ENCODE measurements at places on chromosomes 1 and 21.

DNA sequence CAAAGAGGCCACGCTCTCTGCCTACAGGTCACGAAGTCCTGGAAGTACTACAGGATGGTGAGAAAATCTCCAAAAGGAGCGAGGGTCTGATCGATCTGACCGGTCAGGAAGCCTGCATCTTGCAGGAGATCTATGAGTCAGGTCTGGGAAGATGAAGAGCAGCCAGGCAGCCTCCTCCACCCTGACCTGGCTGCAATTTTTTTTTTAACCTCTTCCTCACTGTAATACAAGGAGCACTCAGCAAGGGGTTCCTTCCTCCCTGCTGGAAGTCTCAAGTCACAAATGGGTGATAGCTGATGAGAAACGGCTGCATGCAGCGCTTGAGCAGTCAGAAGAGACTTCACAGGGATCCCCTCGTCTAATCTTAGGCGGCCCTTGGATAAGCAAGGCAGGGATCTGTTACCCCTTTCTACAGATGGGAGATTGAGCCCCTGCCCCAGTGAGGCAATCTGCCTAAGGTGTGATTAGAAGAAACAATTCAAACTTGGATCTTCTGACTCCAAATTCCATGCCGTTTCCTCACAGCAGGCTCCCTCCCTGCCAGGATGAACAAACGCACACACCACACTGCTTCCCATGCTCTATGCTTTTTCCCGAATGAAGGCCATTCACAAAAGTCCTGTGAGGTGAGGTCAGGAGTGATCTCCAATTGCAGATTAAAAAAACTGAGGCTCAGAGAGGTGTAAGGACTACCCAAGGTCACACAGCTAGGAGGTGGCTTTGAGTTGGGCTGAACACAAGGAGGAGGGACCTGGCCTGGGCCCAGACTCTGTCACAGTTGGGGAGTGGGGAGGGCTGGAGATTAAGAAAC, 48.3 kb downstream of the ECE1 start:
- peaks cover 53% of the 10 kb centered on the region for H3K36me3 ChIP-seq
- DNase-seq, result no peak
- H3K4me1 ChIP-seq, result no peaks in the 10 kb centered on the region
- no peaks in the 10 kb centered on the region for H3K27me3 ChIP-seq
- H3K4me3 ChIP-seq, result no peak overlapping the region

DNA sequence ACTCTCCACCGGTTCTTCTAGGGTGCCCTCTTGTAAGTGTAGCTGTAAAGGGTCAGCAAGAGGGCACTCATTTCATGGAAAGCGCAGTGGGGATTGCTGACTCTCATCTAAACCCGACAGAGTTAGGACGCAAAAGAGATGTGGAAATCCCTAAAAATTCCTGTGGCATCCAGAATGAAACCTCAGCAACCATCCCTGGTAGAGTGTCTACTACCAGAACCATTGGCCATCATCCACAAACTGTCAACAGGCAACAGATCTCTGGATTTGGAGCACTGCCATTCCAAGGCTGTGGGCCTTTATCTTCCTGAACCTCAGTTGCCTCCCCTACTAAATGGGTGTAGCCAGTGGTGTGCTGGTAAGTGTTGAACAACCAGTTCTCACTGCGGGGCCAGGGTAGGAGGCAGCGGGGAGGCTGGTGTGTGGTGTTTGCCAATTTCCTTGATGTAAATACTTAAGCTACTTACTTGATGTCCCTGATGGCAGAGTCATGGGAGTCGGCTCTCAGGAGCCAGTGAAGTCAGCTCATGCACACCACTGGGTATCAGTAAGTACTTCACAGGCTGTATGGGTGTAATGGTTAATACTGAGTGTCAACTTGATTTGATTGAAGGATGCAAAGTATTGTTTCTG, 195.8 kb downstream of the KAZN start:
- H3K4me1 ChIP-seq, result peaks cover 7% of the 10 kb centered on the region
- H3K36me3 ChIP-seq, result no peaks in the 10 kb centered on the region
- no peak overlapping the region for H3K4me3 ChIP-seq

DNA sequence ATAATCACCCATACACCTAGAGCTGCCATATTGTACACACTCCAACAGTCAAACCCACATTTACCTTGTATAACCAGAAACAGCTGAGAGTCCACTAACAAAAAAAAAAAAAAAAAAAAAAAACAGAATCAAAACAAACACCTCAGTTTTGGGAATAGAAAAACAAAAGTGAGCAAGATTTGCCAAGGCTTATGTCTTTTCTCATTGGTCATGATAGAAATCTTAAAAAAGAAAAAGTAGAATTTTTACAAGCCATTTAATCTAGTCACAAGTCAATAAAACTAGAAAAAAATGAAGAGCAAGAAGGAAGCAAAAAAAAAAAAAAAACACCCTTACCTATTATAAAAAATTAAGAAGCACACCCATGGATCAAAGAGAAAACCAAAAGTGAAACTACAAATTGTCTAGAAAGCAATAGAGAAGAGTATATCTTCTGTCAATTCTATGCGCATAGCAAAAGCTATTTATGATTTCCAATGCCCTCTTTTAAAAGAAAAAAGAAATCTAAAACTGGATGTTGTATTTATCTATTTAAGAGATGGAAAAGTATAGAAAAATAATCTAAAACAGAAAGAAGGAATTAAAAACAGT, 113.2 kb upstream of the GALNT2 start:
- no peak for DNase-seq
- peaks cover 7% of the 10 kb centered on the region for H3K4me1 ChIP-seq
- peaks cover 18% of the 10 kb centered on the region for H3K27me3 ChIP-seq

DNA sequence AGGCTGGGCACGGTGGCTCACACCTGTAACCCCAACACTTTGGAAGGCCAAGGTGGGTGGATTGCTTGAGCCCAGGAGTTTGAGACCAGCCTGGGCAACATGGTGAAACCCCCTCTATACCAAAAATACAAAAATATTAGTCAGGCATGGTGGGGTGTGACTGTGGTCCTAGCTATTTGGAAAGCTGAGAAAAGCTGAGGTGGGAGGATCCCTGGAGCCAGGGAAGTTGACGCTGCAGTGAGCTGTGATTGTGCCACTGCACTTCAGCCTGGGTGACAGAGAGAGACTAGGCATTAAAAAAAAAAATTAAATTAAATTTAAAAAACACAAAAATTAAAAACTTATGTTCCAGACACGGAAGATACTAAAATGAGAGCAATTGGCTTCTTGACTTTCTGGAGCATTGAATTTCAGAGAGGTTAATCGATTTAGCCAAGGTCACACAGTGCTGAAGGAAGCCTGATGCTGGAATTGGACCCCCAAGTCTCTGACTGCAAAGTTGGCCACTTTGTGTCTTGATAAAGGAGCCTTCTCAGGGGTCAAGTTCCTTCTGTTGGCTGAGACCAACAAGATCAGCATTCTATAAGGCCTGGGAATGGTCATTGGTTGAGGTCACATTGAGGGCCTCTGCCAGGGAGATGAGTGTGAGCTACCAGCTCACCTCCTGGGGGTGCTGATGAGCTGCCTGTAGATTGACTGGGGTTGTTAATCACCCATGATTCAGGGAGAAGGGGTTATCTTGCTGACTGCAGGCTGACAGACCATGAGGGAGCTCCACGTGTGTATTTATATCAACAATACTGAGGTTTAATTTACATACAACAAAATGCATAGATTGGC, 54.3 kb downstream of the RPS6KA1 start:
- no peak overlapping the region for H3K27ac ChIP-seq
- H3K27me3 ChIP-seq, result no peaks in the 10 kb centered on the region
- H3K4me1 ChIP-seq, result peaks cover 24% of the 10 kb centered on the region
- H3K36me3 ChIP-seq, result no peaks in the 10 kb centered on the region
- no peak overlapping the region for H3K4me3 ChIP-seq

- no peak overlapping the region for H3K27ac ChIP-seq
- H3K27me3 ChIP-seq, result no peaks in the 10 kb centered on the region
- H3K4me1 ChIP-seq, result no peaks in the 10 kb centered on the region
- H3K36me3 ChIP-seq, result no peaks in the 10 kb centered on the region
- no peak overlapping the region for H3K4me3 ChIP-seq
- DNase-seq, result no peak
These were observed 68.6 kb downstream of the ZC3H11B start for GRCh38 chr1:219544163-219544846.

DNA sequence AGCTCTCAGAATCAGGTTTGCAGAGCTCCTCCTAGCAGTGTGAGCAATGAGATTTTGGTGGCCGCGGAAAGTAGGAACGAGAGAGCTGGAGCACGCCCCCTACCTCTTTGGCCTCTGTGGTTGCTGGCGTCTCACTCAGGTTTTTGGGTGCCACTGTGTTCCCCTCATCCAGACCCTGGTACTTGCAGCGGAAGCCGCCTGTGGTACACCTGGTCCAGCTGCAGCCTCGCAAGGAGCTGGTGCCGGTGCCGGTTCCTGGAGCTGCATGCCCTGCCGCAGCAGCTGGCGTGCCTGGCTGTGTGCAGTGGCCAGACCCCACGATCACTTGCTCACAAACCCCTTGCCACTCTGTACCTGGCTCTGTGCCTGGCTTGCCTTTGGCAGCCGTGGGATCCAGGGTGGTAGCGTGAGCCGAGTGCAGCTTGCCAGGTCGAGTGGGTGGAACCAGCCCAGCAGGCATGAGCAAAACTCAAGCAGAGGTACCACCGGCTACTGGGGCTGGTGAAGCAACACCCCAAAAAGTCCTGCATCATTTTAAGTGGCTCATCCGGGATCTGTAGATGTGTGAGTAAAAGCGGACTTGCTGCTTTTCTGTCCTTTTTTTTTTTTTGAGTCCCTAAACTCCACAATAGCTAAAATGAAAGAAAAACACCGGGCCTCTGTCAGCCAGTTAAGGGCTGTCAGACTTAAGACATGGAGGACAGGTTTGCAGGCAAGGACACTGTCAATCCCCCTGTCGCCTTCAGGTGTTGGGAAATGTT, 844.9 kb downstream of the KCNT2 start:
- no peaks in the 10 kb centered on the region for H3K27me3 ChIP-seq
- H3K36me3 ChIP-seq, result no peaks in the 10 kb centered on the region
- no peaks in the 10 kb centered on the region for H3K4me1 ChIP-seq
- no peak overlapping the region for H3K4me3 ChIP-seq
- no peak overlapping the region for H3K27ac ChIP-seq

DNA sequence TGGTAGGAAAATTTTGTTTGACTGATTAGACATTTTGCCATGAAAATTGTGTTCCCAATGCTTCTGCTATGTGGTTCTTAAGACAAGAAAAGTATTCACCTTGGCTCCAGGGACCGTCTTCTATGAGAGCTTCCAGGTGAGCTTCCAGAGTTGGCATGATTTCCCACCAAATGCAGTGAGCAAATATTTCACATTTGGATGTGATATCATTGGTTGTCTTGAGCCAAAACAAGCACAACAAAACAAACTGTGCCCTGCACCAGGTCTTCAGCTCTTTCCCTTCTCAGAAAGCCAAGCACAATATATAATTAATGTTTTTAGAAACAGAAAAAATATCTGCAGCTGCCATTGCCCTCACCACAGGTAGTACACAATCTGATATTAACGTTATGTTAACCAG, 1009.0 kb downstream of the PLA2G4A start:
- no peaks in the 10 kb centered on the region for H3K4me1 ChIP-seq
- H3K36me3 ChIP-seq, result no peaks in the 10 kb centered on the region
- no peak overlapping the region for H3K27ac ChIP-seq
- no peak overlapping the region for H3K4me3 ChIP-seq

DNA sequence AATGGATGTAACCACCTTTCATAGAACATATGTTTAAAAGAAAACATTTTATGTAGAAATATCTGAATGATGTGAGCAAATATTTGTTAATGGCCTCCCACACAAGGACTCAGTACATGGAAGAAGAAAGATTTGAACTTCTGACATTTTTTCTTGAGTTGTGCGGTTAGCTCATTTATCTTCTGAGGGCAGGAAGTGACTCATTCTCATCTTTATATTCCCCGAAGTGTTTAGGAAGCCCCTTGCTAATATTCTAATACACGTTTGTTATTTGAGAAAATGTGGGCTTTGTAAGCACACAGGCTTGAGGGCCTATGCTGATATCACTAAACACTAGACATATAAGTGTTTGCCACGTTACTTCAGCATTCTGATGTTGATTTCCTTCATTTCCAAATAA, 392.5 kb upstream of the PTBP2 start:
- no peak overlapping the region for H3K4me3 ChIP-seq
- no peaks in the 10 kb centered on the region for H3K36me3 ChIP-seq
- no peaks in the 10 kb centered on the region for H3K27me3 ChIP-seq
- DNase-seq, result no peak
- H3K27ac ChIP-seq, result no peak overlapping the region

- no peaks in the 10 kb centered on the region for H3K27me3 ChIP-seq
- no peak for DNase-seq
- peak overlapping the region; percentile 60 for H3K4me3 ChIP-seq
- peaks cover 48% of the 10 kb centered on the region for H3K4me1 ChIP-seq
These were observed 8.5 kb downstream of the NUAK2 start for GRCh38 chr1:205312866-205313562.

DNA sequence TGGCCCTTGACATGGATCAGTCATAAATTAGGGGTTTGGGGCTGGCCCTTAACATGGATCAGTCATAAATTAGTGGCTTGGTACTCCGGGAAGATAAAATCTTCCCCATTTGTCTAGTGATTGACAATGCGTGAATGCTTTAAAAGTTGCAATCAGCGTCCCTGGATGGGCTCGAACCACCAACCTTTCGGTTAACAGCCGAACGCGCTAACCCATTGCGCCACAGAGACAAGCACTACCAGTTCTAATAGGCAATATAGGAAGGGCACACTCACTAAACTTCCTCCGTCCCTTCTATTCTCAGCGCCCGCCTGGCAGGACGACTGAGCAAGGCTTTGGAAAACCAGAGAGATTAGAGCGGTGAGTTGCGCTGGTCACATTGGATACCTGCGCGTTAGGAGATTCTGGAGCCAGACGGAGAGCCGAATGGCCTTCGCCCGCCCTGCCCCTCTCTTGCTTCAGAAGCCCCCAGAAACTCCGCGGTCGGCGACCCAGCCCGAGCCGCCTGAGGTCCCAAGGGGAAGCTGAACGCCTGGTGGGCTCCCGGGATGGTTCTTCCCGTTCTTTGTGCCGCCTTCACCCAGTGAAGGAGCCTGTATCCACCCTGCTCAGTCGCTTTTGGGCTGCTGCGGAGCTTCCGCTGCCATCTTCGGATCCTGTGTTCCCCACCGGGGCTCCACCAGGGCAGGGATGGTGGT, 235.9 kb downstream of the FAM72C start:
- DNase-seq, result no peak
- no peak overlapping the region for H3K27ac ChIP-seq
- no peaks in the 10 kb centered on the region for H3K36me3 ChIP-seq
- H3K4me3 ChIP-seq, result no peak overlapping the region
- no peaks in the 10 kb centered on the region for H3K4me1 ChIP-seq

GRCh38 chr1:61226791-61227567, 144.6 kb downstream of the NFIA start:
- no peak overlapping the region for H3K27ac ChIP-seq
- H3K36me3 ChIP-seq, result no peaks in the 10 kb centered on the region
- no peaks in the 10 kb centered on the region for H3K4me1 ChIP-seq
- peaks cover 8% of the 10 kb centered on the region for H3K27me3 ChIP-seq
- no peak overlapping the region for H3K4me3 ChIP-seq
